Fibroblast of pulmonary artery (primary cell): ENCODE measurements at places on chromosomes 12 and 14.

DNA sequence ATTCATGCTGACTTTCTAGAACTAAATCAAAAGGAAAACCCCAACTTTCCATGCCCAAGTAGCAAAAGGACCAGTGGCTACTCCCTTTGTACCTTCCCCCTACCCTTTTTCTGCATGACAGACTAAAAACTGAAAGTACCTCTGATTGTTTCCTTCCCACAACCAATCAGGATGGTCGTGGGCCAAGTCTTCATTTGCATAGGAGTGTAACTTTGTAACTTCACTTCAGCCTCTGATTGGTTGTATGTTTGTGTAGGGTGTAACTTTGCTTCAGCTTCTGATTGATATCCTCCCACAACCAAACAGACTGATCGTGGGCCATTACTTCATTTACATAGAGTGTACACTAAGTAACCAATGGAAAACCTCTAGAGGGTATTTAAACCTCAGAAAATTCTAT lies 96.5 kb downstream of the DENND5B start:
- DNase-seq: no peak

GRCh38 chr12:29317556-29318363 lies 63.2 kb downstream of the ERGIC2 start:
- DNase-seq: peak; percentile 62

DNA sequence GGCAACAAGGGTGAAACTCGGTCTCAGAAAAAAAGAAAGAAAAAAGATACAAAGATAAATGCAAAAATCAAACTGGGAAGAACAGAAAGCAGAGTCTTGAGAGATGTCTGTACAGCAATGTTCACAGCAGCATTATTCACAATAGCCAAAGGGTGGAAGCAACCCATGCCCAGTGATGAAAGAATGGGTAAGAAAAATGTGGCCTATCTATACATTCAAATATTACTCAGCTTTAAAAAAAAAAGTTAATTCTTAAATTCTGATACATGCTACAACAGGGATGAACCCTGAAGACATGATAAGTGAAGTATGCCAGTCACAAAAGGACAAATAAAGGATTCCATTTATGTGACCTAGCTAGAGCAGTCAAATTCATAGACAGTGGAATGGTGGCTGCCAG lies 33.7 kb downstream of the SPPL3 start:
- no peak for DNase-seq

DNA sequence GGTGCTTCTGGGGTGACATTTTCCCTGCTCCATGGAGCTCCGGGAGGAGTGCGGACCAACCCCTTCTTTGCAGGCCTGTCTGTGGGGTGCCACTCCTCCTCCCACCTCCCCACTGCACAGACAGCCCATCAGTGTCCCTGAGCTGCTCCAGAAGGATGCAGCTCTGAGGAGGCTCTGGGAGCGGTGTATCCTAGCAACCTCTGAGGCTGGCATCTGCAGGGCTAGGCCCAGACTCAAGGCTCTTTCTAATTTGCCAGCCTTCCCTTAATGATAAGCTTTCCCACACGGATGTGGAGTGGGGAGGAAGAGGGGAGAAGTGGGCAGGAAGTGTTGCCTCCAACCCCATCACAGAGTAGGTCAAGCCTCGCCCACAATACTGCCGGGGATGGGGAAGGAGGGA lies 59.7 kb downstream of the CALM1 start:
- no peak for DNase-seq

DNA sequence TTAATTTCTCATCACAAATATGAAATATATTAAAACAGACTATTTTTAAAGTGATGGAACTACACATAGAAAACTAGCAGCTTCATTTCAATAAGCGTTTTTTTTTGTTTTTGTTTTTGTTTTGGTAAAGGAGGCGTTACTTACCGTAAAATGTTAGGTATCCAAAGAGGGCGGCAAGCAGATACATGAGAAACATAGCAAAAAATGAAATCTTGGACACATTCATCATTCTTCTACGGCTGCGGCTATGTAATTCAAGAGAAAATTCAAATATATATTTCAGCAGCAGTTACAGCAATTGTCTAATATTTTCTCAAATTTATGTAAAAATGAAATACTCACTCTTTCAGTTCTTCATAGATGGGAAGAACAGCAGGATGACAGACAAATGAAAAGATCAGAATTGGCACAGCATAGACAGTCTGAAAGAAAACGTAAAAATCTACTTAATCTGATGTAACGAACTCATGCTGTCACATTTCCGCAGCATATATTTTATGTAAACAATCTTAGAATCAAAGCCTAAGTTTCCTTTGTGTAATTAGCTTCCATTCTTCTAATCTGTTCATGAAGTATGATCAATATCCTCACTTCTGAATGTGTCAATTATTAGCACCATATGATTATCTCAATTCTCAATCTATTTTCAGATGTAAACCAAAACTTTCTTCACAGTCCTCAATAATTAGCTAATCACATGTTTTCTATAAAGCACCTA lies 8.8 kb downstream of the SLC38A2 start:
- no peak for DNase-seq
